ENCODE measurements at places on chromosomes 11 and 22. TPM values are rescaled to one million over a fixed set of nuclear protein-coding genes. Genes with fewer than 3 reads are reported as not detected.

The HOATZ gene
- total RNA-seq: not detected

The SDHAF2 gene
- 43.2 TPM for total RNA-seq

The TRIM29 gene
- total RNA-seq: 2.7 TPM

The RBM4 gene
- 84.0 TPM for total RNA-seq

The PANX3 gene
- total RNA-seq: not detected

The TESMIN gene
- total RNA-seq: not detected

The TSSK2 gene
- not detected for total RNA-seq

The PHOX2A gene
- total RNA-seq: not detected

The MEI1 gene
- total RNA-seq: 3.8 TPM

The SHANK3 gene
- total RNA-seq: 10.7 TPM

The OSBP gene
- total RNA-seq: 38.4 TPM

The DDX25 gene
- not detected for total RNA-seq

The CCDC188 gene
- total RNA-seq: not detected

The OR8G1 gene
- total RNA-seq: not detected

The PIH1D2 gene
- 2.2 TPM for total RNA-seq

The MTFP1 gene
- 6.4 TPM for total RNA-seq

The MRGPRF gene
- total RNA-seq: 171 TPM

The SLC29A2 gene
- total RNA-seq: 2.5 TPM

The TRPC6 gene
- 2.7 TPM for total RNA-seq

Data from thoracic aorta (tissue), 2 donors.